Daoy (cell line): ENCODE measurements at places on chromosomes 4 and X. TPM values are rescaled to one million over a fixed set of nuclear protein-coding genes. Genes with fewer than 3 reads are reported as not detected.

Gene TEX13B
- not detected in 2 replicates for total RNA-seq

Gene BMP3
- 0.63 TPM in 1 of 2 replicates, not detected in the other for total RNA-seq

Gene P2RY8
- total RNA-seq = 0.11 TPM in 1 of 2 replicates, not detected in the other

GRCh38 chr4:31084806-31085416 lies 364.7 kb downstream of the PCDH7 start:
- no peak for DNase-seq

DNA sequence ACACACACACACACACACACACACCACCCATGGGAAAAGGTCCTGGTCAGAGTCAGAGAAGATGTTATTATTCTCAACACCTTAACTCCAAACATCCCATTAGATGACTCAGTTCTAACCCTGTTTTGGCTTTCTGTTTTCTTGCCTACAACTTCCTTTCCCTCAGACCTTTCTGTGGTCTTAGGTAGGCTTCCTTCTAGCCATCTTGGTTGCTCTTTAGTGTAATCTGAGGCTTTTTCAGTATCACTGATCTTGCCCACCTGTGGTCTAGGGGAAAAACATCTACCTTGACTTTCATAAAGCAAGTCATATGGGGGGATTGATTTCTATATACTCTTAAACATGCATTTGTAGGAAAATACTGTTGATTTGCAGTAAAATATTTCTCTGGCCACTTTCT lies 56.9 kb downstream of the ATG4A start:
- DNase-seq = no peak

DNA sequence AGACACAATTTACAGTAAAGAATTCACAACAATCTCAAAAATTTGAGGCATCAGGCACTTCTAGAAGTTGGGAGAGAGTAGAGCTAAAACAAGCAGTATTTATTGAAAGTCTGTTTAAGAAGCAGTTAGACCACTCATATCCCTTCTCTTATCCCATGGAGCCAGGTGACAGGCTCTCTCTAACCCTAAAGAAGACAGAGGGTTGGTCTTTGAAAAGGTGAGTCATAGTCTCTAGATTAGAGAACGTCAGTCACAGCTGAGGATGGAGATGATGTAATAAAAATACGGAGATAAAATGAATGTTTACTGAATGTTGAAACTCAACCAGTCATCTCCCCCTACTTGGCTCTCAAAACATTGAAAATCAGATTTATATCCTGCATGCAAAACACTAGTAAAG lies 223.8 kb downstream of the CHIC2 start:
- DNase-seq = no peak
